Sciatic nerve (tissue), 2 donors: ENCODE measurements at places on chromosomes 11 and 22.

- DNase-seq, result no peak
These were observed 22.3 kb downstream of the EIF4G2 start for GRCh38 chr11:10786451-10786850.

GRCh38 chr11:44145011-44145775 is 49.7 kb downstream of the EXT2 start:
- DNase-seq, result no peak

- no peak for DNase-seq
These were observed 8.0 kb downstream of the MYO7A start for GRCh38 chr11:77136074-77136473.

DNA sequence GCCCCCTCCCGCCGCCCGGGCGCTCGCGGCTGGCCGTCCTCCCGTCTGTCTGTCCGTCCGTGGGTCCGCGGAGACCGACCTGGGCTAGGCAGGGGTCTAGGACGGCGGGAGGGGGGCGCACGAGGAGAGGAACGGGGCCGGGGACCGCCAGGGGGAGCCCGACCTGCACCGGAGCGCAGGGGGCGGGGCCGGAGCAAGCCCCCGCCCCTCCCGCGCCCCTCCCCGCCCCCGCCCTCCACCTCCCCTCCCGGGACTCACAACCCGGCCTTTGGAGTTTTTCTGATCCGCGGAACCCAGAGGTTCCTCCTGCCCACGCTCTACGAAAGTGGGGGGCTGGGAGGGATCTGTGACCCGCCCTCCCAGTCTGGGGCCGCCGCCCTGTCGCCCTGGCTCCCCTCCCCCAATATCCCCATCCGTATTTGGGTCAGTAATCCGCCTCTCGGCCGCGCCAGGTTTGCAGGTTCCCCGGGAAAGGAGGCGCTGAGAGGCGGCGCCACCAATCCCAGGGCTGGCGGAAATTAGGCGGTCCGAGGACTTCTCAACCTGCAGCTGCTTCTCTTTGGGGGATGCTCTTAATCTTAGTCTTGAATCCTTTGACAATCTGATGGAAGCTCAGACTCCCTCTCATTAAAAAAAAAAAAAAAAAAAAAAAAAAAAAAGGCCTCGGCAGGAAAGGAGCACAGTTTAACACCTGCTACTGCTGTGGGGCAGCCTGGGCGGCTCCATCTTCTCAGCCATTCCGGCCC is 925 bp upstream of the KCNJ11 start:
- peak; percentile 79 for DNase-seq

GRCh38 chr11:121095561-121095960 is 5.5 kb upstream of the TECTA start:
- DNase-seq, result no peak

GRCh38 chr11:9535189-9535781 is 38.2 kb upstream of the WEE1 start:
- peak; percentile 83 for DNase-seq

DNA sequence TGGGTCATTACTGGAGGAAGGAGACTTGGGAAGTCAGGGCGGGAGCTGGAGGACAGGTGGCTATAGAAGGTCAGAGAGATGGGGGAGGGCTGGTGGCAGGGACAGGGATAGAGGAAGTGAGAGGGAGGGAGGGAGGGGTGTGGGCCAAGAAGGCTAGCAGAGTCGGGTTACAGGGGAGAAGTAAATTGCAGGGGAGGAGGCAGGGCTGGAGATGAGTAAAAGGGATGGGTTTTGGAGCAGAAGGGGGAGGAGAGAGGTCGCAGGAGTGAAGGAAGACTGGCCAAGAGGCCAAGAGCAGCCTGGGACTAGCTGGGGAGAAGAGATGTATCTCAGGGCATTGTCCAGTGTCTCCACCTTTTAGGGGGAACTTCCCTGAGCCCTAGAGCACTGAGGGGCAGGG is 33.0 kb downstream of the LRRC10B start:
- no peak for DNase-seq

DNA sequence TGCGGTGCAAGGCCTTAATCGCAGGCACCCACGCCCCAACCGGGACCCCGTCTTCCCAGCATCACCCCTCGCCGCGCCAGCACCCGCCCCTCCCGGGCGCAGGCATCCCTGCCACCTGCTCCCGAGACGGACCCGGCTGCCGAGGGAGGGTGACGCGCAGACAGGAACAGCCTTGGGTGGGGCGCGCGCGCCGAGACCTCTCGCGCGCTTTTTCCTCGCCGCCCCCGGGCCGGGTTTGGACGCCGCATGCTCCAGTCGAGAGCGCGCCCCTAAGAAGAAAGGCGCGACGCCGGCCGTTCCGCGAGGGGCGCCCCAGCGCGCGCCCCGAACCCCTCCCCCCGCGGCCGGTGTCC is 504 bp downstream of the CFL1 start:
- DNase-seq, result peak; percentile 81

DNA sequence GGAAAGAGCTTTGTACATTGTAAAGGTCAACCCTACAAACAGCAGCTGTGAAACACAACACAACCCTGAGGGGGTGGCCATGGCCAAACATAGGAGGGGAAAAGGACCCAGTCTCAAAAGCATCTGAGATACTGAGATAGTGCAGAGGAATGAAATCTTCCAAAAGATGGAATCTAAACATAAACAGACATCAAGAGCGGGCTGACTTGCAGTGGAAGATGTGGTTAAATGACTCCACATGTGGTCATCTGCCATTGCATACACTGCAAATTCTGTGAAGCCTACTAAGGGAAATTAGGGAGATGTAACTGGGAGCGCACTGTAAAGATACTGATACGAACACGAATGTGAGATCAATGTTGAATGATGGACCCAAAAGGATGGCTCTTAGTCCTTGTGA is 22.0 kb downstream of the BDNF start:
- DNase-seq, result no peak

- DNase-seq, result no peak
These were observed 96.5 kb downstream of the SHANK2 start for GRCh38 chr11:71155846-71156245.

GRCh38 chr22:41925783-41926460 is 684 bp downstream of the TNFRSF13C start:
- no peak for DNase-seq

DNA sequence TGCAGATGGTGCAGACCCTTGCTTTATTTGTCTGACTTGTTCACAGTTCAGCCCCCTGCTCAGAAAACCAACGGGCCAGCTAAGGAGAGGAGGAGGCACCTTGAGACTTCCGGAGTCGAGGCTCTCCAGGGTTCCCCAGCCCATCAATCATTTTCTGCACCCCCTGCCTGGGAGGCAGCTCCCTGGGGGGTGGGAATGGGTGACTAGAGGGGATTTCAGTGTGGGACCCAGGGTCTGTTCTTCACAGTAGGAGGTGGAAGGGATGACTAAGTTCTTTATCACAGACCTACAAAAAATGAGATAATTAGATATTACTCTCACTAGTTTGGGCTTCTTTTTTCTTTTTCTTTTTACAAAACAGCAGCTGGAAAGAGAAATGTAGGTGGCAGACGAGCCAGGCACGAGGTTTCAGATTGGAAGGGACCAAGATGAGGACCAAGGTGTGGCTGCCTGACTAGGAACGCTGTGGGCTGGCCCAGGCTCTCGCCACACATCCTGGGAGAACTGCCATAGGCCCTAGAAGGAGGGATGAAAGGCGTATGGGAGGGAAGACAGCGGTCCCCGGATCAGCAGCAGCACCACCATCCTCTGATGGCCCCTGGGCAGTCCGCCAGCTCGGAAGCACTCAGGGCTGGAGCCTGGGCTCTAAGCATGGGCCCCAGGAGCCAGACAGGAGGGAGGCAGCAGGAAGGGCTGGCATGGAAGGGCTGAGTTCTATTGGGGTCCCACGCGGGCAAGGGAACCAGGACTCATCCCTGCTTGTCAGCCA is 14.2 kb downstream of the TXN2 start:
- no peak for DNase-seq

GRCh38 chr11:8259306-8259959 is 4.2 kb downstream of the LMO1 start:
- peak; percentile 48 for DNase-seq

DNA sequence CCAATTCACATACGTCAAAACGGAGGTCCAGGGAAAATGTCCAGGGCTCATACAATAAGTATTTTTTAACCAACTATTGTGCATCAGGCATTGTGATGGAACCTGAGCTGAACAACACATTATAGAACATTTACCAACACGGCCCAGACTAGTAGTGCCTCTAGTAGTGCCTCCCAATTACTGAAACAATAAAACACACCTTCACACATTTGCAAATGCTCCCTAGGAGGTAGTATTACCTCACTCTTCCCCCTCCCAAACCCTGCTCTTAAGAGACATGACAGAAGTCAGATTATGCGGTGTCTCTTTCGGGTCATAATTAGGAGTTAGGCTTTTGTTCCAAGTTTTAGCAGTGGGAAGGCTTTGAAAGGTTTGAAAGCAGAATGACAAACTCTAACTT is 61.1 kb downstream of the PAK1 start:
- no peak for DNase-seq

GRCh38 chr11:40280159-40281051 is 1179.0 kb downstream of the LRRC4C start:
- no peak for DNase-seq

GRCh38 chr22:22380098-22381030 is 128.2 kb downstream of the ZNF280B start:
- DNase-seq, result peak; percentile 21

DNA sequence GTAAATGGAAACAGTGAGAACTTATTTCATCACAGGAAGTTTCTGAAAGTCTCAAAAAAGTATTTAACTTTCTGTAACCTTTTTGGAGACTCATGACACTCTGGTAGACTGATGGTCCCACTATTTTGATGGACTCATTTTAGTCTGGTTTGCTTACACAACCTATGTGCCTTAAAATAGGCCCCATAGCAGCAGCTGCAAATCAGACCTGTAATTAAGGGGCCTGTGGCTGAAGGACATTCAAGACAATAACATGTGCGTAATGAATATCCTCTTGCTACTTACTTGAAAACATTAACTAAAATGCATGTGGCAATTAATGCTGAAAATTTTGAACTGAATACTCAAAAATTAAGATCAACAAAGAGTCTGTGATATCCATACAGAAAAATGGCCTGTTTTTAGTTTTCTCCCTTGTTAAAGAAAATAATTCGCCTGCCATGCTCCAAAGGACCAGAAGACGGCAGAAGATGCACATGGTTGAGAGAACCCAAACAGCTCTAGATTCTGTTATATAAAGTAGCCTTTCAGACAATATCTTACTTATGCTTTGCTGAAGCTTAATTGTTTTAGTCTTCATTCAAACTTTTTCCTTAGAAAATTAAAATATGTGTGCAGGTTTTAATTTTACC is 568.5 kb downstream of the KCNA4 start:
- no peak for DNase-seq

GRCh38 chr22:31241936-31242335 is 29.8 kb downstream of the LIMK2 start:
- DNase-seq, result no peak

GRCh38 chr11:40130427-40130826 is 1329.0 kb downstream of the LRRC4C start:
- DNase-seq, result no peak

DNA sequence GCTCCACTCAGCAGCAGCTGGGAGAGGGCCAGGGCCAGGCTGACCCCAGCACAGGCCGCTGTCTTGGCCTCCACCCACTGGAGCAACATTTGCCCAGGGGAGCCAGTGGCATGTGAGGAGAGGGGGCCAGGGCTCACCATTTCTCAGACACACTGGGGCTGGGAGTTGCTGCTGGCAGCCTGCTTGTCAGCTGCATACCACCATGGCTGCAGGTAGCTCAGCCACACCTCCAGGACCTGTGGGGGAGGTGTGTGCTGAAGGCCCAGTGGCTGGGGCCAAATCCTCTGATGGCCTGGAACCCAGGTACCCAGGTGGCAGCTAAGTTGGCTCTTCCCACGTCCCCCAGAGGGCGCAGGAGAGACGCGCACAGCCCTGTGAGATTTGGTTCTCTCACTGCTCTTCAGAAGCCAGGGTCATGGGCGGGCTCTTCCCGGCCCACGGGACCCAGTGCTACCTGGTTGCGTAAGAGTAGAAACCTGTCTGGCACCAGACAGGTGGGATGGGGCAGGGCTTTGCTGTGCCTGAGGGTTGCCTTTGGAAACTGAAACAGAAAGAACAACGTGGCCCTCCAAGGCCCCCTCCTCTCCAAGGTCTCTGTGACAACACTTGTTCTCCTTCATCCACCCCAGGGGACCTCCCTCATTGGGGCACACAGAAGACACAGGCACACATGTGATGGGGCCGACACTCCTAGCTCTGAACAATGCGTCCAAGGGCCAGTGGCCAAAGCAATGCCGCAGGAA is 98.8 kb downstream of the MED15 start:
- no peak for DNase-seq

DNA sequence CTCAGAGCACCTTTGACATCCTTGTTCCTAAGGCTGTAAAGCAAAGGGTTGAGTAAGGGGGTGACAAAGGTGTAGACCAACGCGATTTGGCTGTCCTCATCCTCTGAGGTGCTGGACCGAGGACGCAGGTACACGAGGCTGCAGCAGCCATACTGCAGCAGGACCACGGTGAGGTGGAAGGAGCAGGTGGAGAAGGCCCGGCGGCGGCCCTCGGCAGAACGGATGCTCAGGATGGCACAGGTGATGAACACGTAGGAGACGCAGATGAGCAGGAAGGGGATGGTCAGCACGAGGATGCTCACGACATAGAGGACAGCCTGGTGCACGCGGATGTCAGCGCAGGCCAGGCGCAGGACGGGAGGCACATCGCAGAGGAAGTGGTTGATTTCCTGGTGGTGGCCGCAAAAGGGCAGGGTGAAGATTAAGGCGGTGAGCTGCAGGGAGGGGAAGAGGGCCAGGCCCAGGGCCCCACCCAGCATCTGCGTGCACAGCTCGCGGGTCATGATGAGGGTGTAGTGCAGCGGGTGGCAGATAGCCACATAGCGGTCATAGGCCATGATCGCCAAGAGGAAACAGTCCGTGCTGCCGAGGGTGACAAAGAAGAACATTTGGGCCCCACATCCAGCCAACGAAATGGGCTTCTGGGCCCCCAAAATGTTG is 632 bp downstream of the OR10Q1 start:
- DNase-seq, result no peak

DNA sequence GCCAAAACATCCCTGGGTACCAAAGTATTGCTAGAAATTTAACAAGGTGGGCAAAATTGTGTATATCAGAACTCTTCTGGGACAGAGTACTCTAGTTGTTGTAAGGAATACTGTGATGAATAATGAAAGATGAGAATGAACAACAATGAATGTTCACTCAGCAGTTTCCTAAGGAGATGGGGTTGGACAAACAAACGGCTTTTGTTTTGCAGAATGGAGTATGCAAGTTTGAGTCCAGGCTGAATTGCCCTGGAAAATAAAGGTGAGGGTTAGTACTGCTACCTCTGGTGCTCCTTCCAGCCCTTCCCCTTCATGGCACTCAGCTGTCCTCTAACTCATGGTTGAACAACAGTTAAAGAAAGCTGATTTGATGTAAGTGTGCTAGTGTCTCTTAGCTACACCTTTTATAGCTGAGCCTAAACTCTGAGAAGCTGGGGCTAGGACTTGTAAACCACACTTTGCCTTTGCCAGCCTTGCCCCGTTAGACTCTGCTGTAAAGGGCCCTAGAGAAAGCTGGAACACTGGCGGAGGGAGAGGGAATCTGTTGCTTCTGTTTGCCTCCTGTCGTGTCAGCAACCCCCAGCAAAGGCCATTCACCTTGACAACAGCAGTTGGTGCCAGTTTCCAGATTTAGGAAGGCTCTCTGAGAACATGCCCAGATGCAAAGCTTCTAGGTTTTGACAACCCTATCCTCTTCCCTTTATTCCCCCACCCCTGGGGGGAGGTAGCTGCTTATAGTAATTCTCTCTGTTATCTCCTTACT is 41.2 kb upstream of the POLD3 start:
- no peak for DNase-seq

GRCh38 chr22:27159716-27160295 is 502.4 kb downstream of the MIAT start:
- DNase-seq, result no peak
